Activated B cell treated with CpG ODN at 0.5 μM for 24 hours (primary cell): ENCODE measurements at places on chromosomes 2 and 18.

DNA sequence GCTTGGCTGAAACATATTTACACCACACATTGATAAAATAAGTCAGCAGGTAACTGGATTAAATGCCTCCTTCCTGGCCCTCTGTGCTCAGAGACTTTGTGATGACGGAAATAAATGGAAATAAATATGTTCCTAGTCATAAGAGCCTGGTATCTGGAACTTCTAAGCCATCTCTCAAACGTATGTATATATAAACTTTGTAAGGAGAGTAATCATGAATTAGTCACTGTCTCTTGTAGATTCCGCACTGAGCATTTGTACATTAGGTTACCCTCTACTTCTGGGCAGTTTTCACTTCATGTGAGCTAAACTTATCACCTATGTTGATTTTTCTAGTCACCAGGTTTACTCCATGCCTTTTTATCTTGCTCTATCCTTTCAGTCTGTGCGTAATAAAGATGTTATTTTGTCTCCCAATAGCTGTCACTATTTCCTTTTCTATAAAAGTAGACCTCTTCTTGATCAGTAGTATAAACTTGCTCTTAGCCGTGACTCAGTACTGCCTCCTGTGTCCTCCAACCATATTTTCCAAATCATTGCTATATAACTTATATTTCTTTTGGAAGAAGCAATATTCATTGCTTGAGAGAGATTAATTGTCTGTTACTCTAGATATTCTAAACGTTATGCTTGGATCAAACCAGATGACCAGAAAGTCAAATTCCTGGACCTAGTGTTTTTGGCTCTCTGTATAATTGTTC lies 53.2 kb downstream of the FEZ2 start:
- no peak for DNase-seq

DNA sequence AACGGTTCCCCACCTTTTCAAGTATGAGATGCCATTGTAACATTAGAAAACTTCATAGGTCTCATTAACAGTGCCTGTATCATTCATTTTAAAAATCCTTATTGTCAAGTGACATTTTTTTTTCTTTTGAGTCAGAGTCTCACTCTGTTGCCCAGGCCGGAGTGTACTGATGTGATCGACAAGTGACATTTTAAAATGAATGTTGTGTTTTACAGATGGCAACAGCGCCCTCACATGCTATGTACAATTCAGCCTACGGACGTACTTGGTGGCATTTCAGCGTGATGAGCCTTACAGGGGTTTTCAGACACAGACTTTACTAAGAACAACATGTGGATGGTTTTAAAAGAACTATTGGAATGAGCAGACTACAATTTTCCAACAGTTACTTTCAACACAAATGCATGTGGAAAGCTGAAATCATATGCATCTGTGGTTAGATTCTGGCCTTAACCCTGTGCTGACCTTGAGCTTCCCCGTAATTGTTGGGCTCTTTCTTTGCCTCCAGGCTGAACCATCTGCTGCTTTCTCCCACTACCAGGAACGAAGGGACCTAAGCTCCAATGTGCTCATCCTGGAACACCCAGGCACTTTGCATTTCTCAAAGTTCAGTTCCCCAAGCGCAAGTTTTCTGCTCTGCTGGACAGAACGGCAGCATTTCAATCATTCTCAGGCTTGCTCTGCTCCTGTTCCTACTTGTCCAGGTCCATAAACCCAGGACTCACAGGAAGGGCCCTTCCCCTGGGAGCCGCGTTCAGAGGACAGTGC lies 119.9 kb upstream of the NDUFV2 start:
- DNase-seq = no peak

DNA sequence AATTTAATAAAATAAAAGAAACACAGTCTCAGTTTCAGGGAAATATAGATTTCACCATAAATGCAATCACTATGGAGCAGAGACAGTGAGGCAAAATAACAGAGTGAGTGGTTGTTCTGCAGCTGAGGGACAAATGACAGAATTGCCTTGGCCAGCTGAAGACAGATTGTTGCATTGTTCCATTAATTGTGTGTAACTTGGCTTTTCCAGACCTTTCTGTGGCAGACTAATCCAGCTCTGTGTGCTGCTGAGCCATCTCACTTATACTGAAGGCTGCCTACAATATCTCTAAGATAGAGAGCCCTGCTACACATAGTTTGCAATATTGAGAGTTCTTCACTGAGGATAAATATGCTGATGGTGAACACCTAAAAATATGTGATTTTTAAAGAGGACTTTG lies 11.5 kb downstream of the LRRTM1 start:
- DNase-seq = no peak

DNA sequence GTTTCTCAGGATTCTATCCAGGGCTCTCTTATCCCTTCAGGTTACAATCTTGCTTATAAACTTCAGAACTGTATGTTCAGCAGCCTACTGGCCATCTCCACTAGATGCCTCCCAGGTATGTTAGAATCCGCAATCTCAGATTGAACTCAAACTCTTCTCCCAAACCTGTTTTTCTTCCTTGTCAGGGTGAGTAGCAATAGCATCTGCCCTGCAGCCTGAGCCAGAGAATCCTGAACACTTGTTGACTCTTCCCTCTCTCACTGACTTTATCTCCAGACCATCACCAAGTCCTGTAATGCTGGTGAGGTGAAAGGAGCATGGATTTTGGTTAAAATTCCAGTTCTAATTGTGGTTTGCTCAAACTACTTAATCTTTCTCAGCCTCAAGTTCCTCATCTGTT lies 82.6 kb upstream of the ALPP start:
- DNase-seq = no peak

GRCh38 chr2:210366675-210367080 lies 51.7 kb upstream of the MYL1 start:
- no peak for DNase-seq

GRCh38 chr2:111632661-111633060 lies 251.3 kb downstream of the ANAPC1 start:
- no peak for DNase-seq

DNA sequence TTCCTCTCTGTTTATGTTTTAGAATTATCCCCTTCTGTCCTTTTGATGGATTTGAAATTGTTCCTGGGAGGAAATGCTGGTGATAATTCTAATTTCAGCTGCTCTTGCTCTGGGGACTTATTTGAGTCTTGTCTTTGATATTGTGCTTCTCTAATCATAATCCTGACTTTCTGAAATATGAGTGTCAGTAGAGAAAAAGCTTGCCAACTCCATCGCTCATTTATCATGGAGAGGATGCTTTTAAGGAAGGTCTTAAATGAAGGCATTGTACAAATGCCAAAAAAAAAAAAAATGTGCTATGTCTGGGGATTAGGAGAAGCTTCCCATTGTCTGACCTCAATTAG lies 159.5 kb downstream of the NYAP2 start:
- DNase-seq = no peak

DNA sequence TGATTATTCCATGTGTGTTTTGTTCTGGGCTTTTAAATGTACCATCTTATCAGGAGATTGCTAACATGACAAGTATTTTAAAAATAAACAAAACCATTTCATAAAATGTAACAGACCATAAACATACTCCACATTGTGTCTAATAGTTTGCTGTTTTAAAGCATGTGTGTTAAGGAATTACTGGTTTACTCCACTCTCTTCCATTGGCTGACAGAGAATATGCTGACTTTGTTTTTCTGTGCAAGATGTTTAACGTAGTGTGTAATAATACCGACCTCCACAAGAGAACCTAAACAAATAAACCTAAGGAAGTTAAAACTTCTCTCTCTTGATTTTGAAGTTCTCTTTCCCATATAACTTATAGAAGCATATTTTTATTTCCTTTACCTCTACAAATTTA lies 17.0 kb upstream of the TMEM18 start:
- no peak for DNase-seq

DNA sequence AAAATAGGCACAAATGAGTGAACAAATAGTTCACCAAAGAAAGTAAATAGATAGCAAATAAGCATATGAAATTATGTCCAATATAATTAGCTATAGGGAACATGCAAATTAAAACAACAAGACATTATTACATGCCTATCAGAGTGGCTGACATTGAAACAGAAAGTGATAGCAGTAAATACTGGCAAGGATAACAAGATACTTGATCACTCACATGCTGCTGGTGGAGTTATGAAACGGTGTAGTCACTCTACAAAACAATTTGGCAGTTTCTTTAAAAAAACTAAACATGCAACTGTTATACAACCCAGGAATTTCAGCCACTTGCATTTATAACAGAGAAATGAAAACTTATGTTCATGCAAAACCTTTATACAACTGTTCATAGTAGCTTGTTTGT lies 439.2 kb upstream of the ACVR2A start:
- no peak for DNase-seq
